ENCODE measurements at places on chromosomes 7 and 10.

- no peak for DNase-seq
Observed at GRCh38 chr10:33125522-33126517, 167.8 kb upstream of the ITGB1 start.

DNA sequence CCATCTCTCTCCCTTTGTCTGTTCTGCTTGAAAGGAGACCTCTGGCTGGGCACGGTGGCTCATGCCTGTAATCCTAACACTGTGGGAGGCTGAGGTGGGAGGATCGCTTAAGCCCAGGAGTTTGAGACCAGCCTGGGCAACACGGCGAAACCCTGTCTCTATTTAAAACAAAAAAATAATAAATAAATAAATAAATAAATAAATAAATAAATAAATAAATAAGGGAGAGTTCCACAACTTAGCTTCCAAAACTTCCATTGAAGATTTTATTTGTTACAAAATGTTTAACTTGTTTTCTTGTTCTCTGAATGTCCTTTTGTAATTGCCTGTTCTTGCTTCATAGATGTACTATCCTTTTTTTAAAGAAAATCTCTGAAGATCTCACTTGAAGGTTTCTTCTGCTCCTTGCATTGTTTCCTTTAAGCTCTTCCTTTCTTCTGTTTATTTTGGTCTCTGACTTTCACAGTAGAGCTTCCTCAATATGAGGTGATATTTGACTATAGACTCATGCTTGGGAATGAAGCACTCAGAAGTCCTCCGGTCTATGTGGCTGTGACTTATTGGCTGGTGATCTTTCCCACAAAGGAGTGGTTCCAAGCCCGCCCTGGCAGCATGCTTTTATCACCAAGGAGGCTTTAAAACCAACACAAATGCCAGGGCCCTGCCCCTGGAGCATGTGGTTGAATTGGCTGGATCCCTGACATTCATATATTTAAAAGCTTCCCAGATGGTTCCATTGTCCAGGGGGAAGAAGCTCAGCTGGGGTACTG is 18.1 kb upstream of the NPTX2 start:
- DNase-seq = no peak

DNA sequence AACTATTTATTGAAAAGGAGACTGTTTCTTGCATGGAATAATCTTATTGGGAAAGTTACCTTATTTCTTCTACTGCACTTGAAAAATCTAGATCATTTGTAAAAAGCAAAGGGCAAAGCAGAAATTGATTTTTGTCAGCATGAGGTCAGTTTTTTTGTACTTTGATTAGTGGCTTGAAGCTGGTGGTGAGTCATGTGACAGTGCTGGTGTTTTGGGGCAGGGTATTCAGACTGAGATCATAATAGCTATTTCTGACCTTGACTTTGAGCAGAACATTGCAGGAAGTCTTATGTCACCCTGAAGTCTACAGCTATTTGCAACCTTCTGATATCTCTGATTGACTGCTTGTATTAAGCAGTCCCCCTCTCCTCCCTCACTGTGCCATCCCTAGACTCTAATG is 66.3 kb upstream of the SORCS3 start:
- no peak for DNase-seq

DNA sequence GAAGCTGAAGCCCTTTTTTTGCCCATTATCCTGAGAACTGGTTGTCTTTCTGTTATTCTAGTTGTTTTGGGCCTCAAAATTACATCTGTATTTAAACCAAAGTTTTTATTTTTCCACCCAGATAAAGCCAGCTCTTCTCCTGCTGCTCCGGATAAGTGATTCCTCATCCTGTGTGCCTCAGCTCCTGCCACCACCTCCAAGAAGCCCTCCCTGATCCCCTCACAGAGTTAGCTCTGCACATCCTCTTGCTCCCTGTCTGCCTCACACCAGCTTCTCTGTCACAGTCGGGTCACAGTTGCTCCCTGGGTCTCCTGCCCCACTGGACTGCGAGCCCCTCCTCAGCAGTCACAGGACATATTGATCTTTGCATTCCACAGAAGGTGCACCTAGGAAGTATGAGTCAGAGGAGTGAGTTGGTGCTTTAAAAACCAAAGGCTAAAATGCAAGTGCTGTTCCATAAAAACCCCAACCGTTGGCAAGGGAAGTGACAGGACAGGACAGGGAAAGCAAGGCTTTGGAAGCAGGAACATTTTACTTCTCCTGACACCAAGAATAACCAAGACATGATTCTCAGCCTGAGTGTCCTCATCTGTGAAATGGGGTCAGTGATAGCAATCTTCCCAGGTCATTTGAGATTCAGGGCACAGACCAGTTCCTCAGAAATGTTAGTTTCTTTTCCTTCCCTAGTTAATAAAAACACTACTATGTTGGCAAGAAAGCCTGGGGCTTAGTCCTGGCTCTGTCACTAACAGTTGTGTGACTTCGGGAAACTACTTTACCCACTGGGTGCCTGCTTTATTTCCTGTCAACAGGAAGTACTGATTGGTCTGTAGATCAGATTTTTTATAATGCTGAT is 36.5 kb upstream of the EEPD1 start:
- no peak for DNase-seq

DNA sequence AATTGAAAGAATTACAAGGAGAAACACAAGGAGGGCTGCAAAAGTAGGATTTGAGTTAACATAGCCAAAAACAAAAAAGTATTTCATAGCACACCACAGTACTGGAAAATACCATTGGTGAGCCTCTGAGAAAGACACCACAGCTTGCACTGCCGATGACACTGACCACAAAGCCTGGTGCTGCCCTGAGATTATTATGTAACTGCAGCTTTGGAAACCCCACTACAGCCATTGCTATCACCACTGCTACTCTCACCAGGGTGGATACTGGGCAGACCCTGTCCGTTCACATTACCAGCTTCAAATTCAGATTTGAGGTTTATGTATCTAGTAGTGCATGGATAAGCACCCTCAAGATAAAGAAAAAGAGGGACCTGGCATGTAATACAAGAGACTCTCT is 1246.7 kb upstream of the SORCS1 start:
- no peak for DNase-seq

- DNase-seq = no peak
Observed at GRCh38 chr10:130929422-130930325, 381.8 kb downstream of the TCERG1L start.

DNA sequence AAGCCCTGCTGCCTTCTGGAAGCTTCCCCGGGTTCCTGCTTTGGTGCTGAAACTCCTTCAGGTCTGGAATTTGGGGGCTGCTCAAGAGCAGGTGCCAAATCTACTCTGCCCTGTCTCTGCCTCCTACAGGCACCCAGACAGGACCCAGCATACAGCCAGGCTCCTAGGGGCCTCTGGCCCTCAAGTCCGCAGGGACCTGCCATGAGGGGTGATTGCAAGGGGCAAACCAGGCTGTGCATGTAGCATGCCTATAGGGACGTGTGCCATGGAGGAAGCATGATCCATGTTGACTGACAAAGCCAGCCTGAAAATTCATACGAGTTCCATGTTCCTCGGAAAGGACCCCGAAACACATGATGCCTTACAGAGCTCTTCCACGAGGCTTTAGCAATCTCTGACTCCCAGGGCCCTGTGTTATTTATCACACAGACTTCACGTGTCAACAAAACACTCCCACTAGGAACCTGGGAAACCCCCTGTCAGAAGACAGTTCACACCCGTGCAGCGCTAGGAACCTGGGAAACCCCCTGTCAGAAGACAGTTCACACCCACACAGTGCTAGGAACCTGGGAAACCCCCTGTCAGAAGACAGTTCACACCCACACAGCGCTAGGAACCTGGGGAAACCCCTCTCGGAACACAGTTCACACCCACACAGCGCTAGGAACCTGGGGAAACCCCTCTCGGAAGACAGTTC is 75.3 kb upstream of the DNAAF5 start:
- DNase-seq = no peak

DNA sequence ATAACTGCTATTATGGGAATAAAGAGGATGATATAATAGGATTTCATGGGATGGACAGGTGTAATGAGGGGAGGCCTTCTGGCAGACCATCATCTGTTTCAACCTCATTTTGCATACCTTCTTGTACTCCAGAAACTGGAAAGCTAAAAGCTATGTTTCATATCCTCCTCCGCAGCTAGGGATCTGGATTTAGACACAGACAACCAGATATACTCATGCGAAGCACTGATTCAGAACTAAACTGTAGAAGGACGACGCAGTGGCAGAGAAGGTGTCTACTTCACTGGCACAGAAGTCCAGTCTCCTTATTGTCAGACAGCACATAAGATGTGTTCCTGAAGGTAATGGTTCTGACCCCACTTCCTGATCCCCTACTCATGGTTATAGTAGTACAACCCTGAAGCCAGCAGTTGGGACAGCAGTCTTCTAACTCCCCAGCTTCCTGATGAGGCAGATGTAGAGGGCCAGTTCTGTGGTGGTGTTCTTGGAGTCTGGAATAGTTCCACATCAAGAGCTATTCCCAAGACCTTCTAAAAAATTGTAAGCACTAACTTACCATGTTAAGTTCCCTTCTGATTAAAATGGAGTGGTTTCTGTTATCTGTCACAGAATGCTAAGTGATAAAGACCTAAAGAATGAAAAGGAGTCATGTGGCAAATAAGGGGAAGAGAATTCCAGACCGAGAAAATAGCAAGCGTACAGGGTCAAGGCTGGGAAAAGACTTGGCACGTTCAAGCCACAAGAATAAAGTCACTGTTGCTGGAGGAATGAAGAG is 550.3 kb downstream of the GRM8 start:
- peak; percentile 23 for DNase-seq

- no peak for DNase-seq
Observed at GRCh38 chr7:2191016-2191415, 41.7 kb downstream of the MAD1L1 start.

DNA sequence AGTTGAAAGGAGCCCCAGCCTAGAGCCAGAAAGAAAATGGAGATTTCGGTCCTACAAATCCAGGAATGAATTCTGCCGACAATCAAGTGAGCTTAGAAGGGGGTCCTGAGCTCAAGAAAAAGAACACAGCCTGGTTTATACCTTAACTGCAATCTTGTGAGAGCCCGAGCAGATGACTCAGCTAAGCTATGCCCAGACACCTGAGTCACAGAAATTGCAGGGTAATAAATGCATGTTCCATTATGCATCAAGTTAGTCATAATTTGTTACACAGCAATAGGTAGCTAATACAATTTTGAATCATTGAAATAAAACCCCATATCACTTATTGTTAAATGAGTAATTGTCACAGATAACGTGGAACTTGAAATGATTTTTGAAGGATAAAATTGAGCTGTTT is 111.8 kb upstream of the FOXP2 start:
- DNase-seq = no peak

- no peak for DNase-seq
Observed at GRCh38 chr7:24297362-24297761, 13.4 kb downstream of the NPY start.

- DNase-seq = no peak
Observed at GRCh38 chr10:29482591-29483431, 152.0 kb downstream of the SVIL start.

GRCh38 chr7:140165422-140165821 is 11.4 kb downstream of the KDM7A start:
- DNase-seq = no peak

DNA sequence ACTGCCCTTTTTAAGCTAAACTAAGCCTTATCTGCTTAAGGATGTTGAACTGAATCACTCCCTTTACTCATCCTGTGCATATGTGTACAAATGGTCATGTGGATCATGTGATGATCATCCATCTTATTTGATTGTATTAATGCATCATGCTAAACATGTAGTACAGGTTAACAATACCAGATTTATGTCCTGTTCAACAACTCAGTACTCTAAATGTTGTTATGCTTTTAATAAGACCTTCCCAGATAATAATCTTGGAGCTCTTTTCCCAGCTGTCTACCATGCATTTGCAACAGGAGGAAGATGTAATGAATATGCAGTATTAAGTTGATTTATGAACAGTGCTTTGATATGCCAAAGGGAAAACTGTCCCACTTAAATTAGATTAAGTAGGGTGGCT is 318.0 kb downstream of the BICC1 start:
- no peak for DNase-seq

DNA sequence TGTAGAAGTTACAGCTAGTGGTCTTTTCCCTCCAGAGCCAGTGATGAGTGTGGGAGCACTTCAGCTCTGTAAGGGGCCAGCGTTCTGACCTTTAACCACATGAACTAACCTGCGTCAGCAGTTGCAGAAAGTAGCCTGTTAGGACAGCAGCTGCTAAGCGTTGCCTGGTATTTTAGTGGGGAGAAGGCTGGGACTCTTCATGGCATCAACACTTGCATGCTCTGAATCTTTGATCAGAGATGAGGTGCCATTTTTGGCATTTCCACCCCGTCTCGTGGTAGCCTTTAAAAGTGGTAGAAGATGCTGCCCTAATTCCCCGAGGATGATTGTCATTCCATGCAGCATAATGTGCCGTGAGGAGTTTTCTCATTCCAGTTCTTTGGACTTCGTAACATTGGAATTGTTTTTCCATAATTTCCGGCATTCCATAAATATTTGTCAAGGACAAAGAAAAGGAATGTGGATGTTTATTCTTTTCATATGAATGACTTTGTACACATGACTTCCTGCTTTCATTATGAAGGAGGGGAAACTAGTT is 92.2 kb downstream of the AVL9 start:
- no peak for DNase-seq

DNA sequence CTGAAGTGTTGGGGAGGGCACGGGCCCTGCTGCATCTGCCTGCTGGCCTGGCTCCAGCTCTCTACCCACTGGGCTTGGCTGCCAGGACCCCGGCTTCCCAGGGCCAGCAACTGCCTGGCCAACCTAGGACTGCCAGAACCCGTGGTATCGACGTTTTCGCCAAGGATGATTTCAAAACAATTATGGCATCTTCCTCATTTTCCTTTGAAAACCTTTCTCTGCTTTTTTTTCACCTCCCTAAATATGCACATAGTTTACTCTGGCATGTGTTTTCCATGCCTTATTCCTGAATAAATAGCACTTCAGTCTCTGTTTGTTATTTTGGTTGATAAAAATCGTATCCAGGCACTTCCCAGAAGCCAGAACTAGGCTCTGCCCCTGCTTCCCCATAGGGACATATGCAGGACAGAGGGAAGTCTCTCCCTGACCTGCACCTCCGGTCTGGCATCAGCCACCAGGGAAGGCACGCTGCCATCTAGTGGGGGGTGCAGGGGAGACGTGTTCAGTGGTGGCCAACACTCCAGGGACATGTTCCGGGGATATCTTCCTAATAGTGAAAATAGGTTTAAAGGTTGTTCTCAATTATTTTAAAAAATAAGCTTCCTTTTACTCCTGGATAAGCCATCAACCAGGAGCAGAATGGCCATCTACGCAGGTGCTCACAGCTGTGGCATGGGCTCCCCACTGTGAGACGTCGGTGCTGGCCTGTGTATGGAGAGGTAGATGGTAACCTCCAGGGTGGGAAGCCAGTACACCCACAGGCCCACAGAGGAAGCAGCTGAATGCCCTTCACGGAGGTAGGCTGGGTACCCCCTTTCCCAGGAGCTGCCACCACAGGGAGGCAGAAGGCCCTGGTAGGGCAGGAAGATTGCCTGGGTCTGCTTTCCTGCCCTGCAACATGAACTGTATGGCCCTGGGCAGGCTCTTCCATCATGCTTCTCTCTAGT is 30.7 kb upstream of the ANTXRL start:
- peak; percentile 52 for DNase-seq

All from GM20000 (cell line).